ENCODE measurements at places on chromosomes 7 and 10.

DNA sequence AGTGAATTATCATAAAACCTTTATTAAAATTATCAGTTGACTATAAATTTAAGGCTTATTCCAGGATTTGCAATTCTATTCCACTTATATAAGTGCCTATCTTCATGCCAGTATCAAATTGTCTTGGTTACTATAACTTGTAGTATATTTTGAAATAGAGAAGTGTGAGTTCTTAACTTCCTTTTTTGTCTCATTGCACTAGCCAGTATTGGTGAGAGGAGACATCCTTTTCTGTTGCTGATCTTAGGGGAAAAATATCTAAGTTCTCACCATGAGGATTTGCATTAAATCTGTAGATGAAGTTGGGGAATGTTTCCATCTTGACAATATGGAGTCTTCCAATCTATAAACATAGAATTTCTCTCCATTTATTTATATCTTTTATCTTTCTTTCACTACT, 104.2 kb upstream of the MKI67 start:
- no peak for DNase-seq

DNA sequence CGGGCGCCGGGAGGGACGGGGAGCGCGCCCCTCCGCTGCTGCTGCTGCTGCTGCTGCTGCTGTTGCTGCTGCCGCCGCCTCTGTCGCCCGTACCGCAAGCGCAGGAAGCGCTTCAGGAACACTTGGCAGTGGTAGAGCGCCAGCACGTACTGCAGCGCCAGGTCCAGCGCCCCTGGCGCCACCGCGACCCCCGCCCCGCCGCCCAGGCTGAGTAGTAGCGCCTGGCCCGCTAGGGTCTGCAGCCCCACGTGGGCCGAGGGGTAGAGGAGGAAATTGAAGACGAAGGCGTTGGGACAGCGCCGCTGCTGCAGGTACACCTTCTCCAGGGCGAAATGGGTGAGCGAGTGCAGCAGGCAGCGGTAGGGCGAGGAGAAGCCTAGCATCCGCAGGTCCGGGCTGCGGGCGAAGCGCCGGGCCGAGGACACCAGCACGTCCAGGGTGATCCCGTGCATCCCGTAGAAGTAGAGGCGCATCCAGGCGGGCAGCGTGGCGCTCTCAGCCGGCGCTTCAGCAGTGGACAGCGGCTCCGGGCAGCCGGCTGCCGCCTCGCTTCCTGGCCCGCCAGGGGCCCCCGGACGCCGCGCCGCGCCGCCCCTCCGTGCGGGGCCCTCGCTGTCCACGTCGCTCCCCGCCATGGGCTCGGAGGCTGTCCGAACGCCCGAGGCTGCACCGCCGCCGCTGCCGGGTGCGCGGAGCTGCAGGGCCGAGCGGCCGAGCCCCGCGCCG, at the start of gene TMEM229A:
TSS of gene TMEM229A (minus strand) at position 699 of the 726 bp plus-strand sequence. CDS start at position 635, 64 bp downstream.
- DNase-seq: peak; percentile 52

- DNase-seq: no peak
Measured at GRCh38 chr10:53699684-53700083, 927.1 kb upstream of the MBL2 start.

- no peak for DNase-seq
Measured at GRCh38 chr7:37571806-37572205, 111.8 kb upstream of the GPR141 start.

- no peak for DNase-seq
Measured at GRCh38 chr7:24017519-24017918, 266.5 kb upstream of the NPY start.

Data from PC-3 (cell line).